ENCODE measurements at places on chromosomes 6 and 20.

DNA sequence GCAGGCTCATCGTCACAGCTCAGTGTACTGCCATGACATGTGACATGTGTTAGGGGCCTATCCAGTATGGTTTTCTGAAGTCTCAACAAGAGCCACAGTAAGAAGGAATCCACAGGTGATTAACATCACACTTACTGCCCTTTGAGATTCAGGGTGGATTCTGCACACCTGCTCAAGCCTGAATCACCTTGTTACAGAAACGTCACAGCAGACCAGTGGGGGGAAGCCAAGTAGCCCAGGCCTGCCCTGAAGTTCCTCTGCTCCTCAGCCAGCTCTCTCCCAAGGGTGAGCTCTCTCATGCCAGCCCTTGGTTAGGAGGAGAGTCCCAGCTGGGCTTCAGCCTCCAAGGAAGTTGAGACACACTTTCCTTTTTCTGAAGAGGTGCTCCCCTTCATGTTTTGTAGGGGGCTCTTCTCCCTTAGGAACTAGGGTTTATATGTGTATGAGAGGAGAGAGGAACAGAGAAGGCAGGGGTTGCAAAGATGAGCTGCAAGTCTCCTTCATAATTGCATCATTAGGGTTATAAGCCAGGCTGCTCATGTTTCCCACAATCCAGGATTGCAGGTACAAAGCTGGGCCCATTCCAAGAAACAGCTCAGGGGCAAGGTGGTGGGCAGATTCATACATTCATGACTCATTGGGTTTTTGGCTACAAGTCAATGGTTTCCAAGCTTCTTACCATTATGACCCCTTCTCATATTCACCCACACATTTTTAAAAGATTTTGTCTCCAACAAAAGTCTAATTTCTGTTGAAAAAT is 11.6 kb downstream of the GSS start:
- H3K27me3 ChIP-seq, result no peaks in the 10 kb centered on the region
- H3K4me3 ChIP-seq, result no peak overlapping the region
- DNase-seq, result no peak

- no peaks in the 10 kb centered on the region for H3K27me3 ChIP-seq
- H3K4me3 ChIP-seq, result no peak overlapping the region
- peaks cover 15% of the 10 kb centered on the region for H3K4me1 ChIP-seq
- no peaks in the 10 kb centered on the region for H3K36me3 ChIP-seq
These were observed 33.4 kb downstream of the CEBPB start for GRCh38 chr20:50224052-50224451.

DNA sequence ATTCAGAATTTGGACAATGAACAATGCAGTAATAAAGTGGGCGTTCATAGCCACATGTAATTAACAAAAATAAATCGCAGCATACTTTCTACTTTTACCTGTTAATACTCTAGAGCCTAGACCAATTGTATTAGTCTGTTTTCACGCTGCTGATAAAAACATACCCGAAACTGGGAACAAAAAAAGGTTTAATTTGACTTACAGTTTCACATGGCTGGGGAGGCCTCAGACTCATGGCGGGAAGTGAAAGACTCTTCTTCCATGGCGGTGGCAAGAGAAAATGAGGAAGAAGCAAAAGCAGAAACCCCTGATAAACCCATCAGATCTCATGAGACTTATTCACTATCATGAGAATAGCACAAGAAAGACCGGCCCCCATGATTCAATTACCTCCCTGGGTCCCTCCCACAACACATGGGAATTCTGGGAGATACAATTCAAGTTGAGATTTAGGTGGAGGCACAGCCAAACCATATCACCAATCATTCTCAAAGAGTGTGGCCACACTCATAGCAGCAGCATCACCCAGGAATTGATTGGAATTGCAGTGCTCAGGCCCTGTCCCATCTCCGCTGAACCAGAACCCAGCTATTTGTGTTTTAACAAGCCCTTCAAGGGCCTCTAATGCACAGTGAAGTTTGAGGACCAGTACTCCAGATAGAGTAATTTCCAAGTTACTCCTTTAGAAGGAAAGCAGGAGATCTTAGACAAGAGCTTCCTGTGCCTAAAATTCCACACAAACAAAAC is 650.0 kb downstream of the KIF16B start:
- no peak overlapping the region for H3K27ac ChIP-seq
- no peaks in the 10 kb centered on the region for H3K4me1 ChIP-seq
- no peaks in the 10 kb centered on the region for H3K36me3 ChIP-seq
- H3K4me3 ChIP-seq, result no peak overlapping the region
- H3K27me3 ChIP-seq, result no peaks in the 10 kb centered on the region

DNA sequence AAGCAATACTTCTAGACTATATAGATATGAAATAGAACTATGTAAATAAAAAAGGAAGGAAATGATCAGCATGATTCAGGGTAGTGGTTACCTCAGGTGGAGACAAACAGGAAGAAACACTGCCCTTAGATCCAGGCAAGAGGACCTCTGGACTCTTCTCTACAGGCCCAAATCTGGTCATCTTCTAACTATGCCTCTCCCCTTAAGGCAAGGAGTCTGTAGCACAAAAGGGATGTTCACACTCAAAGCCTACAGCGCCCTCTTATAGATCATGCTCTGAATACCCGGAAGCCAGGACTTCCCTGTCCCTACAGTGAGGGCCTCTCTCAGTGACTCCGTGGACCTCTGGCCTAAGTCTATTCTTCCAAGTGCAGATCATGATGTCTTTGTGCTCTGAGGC is 30.4 kb upstream of the HIVEP2 start:
- H3K4me1 ChIP-seq, result no peaks in the 10 kb centered on the region
- H3K36me3 ChIP-seq, result no peaks in the 10 kb centered on the region
- no peak overlapping the region for H3K27ac ChIP-seq
- DNase-seq, result no peak
- H3K27me3 ChIP-seq, result no peaks in the 10 kb centered on the region

GRCh38 chr6:69061066-69061465 is 426.0 kb downstream of the ADGRB3 start:
- DNase-seq, result no peak
- no peaks in the 10 kb centered on the region for H3K36me3 ChIP-seq
- H3K4me1 ChIP-seq, result no peaks in the 10 kb centered on the region

DNA sequence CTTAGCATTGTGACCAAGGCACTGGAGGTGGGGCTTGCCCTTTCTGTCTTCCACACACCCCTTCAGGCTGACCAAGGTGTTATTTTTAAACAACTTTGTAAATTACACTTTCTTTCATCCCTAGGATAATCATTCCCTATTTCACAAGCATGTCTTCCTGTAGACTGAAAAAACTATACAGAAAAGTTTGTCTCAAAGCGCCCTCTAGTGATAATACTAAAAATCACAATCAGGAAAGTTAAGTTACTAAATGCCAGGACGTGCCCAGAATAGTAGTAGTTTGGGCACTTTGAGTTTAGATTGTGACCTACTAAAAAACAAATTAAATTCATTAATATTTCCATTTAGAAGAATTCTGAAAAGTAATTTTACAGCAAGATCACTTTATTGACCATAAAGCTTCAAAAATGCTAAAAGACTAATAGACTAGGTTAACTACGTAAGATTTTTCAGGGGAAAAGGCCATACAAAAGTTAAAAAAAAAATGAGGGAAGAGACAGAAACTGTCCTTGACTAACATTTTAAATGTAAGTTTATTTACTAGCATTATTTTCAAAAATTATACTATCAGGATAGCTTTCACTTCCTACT is 123.3 kb upstream of the DUSP22 start:
- DNase-seq, result peak; percentile 59
- no peaks in the 10 kb centered on the region for H3K36me3 ChIP-seq
- no peak overlapping the region for H3K4me3 ChIP-seq
- H3K27ac ChIP-seq, result no peak overlapping the region

- no peak overlapping the region for H3K27ac ChIP-seq
- no peaks in the 10 kb centered on the region for H3K36me3 ChIP-seq
- no peaks in the 10 kb centered on the region for H3K27me3 ChIP-seq
- no peak overlapping the region for H3K4me3 ChIP-seq
- no peak for DNase-seq
- peaks cover 34% of the 10 kb centered on the region for H3K4me1 ChIP-seq
These were observed 111.9 kb downstream of the ARMC2 start for GRCh38 chr6:108959972-108960582.

GRCh38 chr20:63382551-63383300 is 21.6 kb upstream of the CHRNA4 start:
- H3K27me3 ChIP-seq, result peaks cover 2% of the 10 kb centered on the region
- no peaks in the 10 kb centered on the region for H3K4me1 ChIP-seq
- H3K4me3 ChIP-seq, result no peak overlapping the region
- no peak for DNase-seq
- no peak overlapping the region for H3K27ac ChIP-seq
- no peaks in the 10 kb centered on the region for H3K36me3 ChIP-seq

GRCh38 chr6:74611220-74611619 is 594.6 kb downstream of the COL12A1 start:
- H3K4me3 ChIP-seq, result no peak overlapping the region
- DNase-seq, result no peak
- no peaks in the 10 kb centered on the region for H3K27me3 ChIP-seq
- no peaks in the 10 kb centered on the region for H3K4me1 ChIP-seq

- no peaks in the 10 kb centered on the region for H3K36me3 ChIP-seq
- H3K27me3 ChIP-seq, result no peaks in the 10 kb centered on the region
- H3K4me1 ChIP-seq, result no peaks in the 10 kb centered on the region
- no peak overlapping the region for H3K27ac ChIP-seq
- no peak for DNase-seq
- H3K4me3 ChIP-seq, result no peak overlapping the region
These were observed 40.1 kb downstream of the SLC24A3 start for GRCh38 chr20:19252451-19253120.

GRCh38 chr20:31587545-31588389 is 17.3 kb upstream of the ID1 start:
- no peaks in the 10 kb centered on the region for H3K36me3 ChIP-seq
- no peak for DNase-seq
- peaks cover 8% of the 10 kb centered on the region for H3K4me1 ChIP-seq
- no peak overlapping the region for H3K4me3 ChIP-seq
- no peak overlapping the region for H3K27ac ChIP-seq
- peaks cover 9% of the 10 kb centered on the region for H3K27me3 ChIP-seq

DNA sequence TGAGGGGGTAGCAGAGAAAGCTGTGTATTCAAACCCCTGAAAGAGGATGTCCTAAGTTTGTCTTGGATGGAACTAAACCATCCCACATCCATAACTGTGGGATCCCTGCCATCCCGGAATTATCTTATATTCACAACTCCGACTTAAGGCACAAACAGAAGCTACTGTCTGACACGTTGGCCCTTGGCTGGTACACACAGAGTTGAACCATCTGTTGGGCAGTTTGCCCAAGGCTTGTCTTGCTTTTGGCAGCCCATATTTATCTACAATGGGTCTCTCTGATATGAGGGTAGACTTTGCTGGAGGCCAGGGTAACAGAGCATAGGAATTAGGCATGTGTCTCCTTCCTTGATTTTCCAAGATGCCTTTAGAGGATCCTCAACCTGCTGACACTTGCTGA is 116.6 kb upstream of the PROKR2 start:
- no peaks in the 10 kb centered on the region for H3K4me1 ChIP-seq
- H3K36me3 ChIP-seq, result no peaks in the 10 kb centered on the region
- DNase-seq, result no peak
- H3K27ac ChIP-seq, result no peak overlapping the region
- no peaks in the 10 kb centered on the region for H3K27me3 ChIP-seq
- H3K4me3 ChIP-seq, result no peak overlapping the region

DNA sequence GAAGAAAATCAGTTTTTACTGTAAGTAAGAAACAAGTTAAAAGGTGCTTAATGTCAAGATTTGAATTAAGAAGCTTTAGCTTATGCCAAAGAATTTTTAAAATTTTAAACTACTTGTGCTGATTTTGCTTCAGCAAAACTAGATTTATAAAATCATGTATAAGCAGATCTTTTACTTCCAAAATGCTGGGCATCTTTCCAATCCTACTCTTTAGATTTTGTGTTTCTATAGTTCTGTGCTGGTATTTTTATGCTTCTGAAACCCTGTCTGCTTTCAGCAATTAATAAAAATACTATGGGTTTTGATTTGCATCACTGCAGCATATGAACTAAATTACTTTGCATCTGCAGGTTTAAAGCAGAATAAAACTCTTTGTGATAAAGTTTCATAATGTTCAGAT is 238.6 kb upstream of the RNF217 start:
- no peaks in the 10 kb centered on the region for H3K36me3 ChIP-seq
- no peak for DNase-seq
- no peaks in the 10 kb centered on the region for H3K4me1 ChIP-seq
- no peak overlapping the region for H3K27ac ChIP-seq

DNA sequence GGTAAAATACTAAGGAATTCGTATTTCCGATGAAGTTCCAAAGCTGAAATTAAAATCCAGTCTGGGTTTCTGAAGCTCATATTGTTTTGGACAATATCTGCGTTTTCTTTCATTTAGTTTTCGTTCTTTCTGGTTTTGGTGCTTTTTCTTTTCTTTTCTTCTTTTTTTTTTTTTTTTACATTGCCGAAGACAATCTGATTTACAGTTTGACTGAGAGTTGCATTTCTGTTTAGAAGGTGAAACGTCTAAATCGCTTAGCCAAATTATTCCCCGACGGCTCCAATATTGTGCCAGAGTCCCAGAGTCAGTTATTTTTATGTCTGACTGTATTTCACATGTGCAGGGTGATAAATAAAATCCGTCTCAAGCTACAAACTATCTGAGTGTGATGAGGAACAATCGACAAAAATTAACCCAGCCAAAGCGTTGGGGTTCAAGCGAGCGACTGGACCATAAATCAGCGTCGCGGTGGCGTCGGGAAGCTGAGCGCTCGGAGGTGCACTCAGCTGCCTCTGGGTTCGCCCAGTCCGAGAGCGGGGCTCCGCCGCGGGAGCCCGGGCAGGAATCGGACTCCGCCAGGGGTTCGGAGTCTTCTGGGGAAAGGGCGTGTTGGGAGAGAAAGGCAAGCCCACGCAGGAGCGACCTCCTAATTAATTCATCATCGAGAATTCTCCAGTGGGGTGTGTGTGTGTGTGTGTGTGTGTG is 8.2 kb upstream of the TBX18 start:
- no peaks in the 10 kb centered on the region for H3K36me3 ChIP-seq
- H3K4me1 ChIP-seq, result peaks cover 6% of the 10 kb centered on the region
- H3K4me3 ChIP-seq, result no peak overlapping the region

DNA sequence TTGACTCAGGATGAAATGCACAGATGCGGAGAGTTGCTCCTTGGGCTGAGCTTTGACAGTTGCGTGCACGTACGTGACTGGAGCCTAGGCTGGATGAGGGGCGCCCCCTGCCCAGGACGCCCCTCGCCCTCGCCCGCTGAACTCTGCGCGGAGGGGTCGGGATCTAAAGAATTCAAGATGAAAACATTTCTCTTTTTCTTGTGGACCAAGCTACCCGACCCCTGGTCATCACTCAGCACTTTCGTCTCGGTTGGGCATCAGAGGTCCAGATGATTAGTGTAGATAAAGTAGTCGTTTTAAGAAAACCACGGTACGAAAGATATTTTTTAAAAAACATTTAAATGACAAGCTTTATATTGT is 700 bp downstream of the DTD1 start:
- H3K36me3 ChIP-seq, result no peaks in the 10 kb centered on the region
- H3K27ac ChIP-seq, result peak overlapping the region; percentile 53
- H3K4me1 ChIP-seq, result peaks cover 14% of the 10 kb centered on the region
- DNase-seq, result no peak

All from natural killer cell (primary cell).